Esophagus squamous epithelium (tissue), 5 donors: ENCODE measurements at places on chromosomes 6 and 20.

DNA sequence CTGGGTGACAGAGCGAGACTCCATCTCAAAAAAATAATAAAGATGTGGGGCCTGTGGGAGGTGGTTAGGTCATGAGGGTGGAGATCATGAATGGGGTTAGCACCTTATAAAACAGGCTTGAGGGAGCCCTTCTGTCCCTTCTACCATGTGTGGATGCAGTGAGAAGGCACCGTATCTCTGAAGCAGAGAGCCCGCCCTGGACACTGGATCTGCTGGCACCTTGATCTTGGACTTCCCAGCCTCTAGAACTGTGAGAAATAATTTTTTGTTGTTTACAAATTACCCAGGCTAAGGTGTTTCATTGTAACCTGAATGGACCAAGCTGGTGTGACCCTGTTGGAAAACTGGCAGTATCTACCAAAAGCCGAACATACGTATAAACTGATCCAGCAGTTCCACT, 15.7 kb upstream of the PANK2 start:
- DNase-seq, result no peak

- no peak for DNase-seq
Observed at GRCh38 chr20:10079964-10080363, 45.2 kb downstream of the ANKEF1 start.

GRCh38 chr20:60115451-60115850, 157.2 kb downstream of the CDH26 start:
- no peak for DNase-seq

DNA sequence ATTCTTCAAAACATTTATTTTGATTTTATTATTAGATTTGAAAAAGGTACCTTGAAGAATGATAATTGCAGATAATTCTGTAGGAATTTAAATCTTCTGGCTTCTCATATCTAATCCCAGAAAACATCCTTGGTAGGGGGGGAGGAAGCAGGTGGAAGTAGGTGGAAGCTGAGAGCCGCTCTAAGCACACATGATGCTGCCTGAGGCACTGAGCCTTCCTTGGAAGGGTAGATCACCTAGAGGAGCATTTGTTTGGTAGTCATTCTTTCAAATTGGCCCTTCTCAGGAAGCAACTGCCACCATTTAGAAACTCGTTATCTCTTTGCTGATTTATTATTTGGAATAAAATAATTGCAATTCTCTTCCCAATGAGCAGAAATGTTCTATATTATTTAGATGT, 623.3 kb downstream of the CD109 start:
- DNase-seq, result no peak

DNA sequence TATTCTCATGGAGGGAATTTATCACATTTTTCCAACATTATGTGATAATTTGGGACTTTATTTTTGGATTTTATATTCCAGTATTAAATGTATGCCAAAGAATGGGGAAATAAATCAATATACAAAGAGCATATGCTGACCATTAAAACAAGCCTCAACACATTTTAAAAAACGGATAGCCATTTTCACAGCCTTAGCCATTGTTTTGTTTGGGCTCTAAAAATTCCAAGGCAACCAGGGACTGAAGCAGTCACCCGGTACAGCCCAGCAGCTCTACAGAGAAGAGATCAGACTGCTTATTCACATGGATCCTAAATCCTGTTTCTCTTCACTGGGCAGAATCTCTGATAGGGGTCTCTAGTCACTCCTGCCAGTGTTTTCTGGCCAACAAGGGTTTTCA, 150.2 kb upstream of the OGFRL1 start:
- no peak for DNase-seq
